ENCODE measurements at places on chromosomes 12 and 14.
A peak's percentile ranks its signal among the peaks of the same experiment; 100 is the strongest.

DNA sequence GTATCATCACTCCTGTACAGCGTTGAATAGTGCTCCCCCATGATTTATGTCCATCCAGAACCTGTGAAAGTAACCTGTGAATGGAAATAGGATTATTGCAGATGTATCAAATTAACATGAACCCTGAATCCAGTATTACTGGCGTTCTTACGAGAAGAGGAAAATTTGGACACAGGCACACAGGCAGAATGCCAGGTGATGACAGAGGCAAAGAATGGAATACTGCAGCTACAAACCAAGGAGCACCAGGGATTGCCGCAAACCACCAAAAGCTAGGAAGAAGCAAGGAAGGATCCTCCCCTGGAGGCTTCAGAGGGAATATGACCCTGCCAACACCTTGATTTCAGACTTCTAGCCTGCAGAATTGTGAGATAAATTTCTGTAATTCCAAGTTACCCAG, 113.5 kb upstream of the EGLN3 start:
- peak; percentile 34 for DNase-seq

DNA sequence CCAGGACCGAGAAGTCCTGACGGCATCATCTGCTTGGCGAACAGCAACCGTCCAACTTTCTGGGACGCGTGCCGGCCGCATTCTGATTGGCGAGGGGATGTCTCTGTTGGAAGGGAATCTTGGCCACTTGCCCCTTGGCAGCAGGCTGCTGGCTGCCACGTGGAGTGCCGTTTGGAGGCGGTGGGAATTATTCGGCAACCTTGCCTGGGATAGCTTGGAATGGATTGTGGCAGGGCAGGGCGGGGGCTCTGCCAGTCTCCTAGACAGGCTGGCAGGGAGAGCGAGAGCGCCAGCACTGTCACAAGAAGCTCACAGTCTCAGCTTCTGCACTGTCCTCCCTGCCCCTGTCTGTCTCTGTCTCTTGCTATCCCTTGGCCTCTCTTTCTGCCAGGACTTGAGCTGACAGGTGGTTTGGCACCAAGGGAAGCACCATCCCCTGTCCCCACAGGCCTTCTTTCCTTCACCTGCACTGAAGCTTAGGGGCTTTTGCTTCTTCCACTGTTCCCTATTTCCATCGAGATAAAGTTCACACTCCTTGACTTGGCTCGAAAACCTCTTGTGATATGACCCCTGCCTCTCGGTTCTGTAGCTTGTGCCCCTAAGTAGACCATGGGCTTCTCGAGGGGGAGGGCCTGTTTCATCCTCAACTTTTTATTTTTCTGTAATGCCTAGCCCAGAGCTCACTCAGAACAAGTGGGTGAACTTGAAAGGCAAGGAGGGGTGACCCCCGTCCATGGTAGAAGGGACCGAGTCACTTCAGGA, 201.9 kb downstream of the PHETA1 start:
- no peak for DNase-seq

DNA sequence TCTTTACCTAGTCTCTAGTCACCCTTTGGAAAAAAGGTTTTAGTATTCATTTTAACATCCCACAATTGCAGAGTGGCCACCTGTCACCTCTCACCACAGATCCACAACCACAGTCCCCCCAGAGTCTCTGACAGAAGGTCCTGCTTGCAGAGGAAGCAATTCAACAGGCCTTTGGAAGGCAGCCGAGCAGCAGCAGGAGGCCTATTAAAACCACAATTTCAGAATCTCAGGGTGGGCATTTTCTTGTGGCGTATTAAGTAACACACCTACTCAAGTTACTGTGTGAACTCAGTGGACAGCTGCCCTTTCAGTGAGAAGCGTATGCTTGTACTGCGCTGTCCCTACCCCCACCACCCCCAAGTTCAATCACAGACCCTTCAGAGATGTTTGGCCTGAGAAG, 234.0 kb upstream of the HMGA2 start:
- DNase-seq = no peak

GRCh38 chr14:53946404-53947093, 10.1 kb downstream of the BMP4 start:
- DNase-seq = no peak

DNA sequence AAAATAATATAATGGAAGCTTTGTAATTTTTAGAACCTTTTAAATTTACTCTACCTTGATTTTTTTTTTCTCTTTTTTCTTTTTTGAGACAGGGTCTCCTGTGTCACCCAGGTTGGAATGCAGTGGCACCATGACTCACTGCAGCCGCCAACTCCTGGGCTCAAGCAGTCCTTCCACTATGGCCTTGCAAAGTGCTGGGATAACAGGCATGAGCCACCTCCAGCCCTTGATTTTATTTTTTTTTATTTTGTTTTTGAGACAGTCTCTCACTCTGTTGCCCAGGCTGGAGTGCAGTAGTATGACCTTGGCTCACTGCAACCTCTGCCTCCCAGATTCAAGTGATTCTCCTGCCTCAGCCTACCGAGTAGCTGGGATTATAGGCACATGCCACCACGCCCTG, 65.3 kb upstream of the TRAF3 start:
- DNase-seq = no peak

DNA sequence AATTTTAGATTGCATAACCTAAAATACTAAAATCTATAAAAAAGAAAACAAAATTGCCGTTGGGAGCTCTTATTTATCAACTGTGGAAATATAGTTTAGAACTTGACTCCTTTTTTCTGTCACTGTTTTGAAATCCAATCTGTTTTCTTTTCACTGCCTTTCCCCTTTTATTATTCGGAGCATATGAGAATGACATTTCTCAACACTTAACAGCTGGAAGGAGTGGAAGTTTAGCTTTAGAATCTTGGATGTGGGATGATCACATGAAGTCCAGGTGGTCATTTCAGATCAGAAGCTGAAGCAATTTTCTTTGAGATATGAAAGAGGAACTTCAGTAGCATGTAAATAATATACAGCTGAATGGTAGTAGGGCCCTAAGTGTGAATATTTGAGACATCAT, 16.7 kb downstream of the TRHDE start:
- no peak for DNase-seq

Data from amniotic epithelial cell (primary cell).